NCI-H524 treated with DMSO at 0.1 percent for 48 hours (cell line): ENCODE measurements at places on chromosomes 2 and 18.

DNA sequence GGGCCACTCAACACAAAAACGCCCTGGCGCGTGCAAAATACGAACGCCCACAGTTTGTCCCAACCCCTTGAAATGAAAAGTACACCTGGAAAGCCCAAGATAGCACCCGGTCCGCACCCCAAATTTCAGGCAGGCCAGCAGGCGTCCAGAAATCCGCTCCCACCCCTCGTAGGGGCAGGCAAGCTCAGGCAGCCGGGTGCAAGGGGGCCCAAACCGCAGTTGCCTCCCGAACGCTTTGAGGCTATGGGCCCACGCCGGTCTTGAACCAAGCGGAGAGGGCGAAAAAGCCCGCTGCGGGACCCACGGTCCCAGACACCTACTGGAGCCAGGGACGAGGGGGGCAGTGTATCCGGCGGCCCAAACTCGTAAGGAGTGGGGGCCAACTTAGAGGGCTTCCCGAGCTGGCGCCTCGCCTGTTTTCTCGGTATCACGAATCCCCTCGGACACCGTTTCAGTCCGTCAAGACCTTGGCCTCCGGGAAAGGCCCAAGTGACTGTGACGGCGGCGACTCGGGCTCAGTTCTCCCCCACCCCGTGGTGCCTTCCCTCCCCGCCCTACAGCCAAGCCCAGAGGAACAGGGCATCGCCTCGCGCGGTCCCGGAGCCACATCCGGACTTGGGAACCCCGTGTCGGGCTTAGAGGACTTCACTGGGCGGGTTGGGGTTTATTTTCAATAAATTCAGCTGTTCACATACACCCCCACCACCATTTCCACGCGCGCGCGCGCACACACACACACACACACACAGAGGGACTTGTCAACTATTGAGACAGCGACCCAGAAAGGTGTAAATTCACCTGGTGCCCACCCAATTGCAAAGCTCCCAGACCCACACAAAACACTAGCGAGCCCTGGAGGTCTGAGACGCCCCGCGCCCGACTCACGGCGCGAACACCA is 6.2 kb upstream of the SATB2 start:
- no peak for DNase-seq

DNA sequence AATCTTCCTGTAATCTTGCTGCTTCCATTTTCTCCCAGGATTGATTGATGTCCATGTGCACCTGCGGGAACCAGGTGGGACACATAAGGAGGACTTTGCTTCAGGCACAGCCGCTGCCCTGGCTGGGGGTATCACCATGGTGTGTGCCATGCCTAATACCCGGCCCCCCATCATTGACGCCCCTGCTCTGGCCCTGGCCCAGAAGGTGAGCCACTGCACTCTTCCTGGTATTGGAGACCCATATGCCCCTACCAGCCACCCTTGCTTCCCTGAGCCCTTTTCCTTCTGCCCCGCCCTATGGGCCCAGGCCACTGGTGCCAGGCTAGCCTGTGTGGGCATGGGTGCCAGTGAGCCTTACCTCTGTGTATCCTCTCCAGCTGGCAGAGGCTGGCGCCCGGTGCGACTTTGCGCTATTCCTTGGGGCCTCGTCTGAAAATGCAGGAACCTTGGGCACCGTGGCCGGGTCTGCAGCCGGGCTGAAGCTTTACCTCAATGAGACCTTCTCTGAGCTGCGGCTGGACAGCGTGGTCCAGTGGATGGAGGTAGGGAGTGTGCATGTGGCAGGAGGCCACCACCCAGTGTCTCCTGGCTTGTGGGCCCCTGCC is 20.3 kb downstream of the CAD start:
- DNase-seq: no peak

GRCh38 chr2:240491483-240491882 is 56.0 kb downstream of the GPC1 start:
- no peak for DNase-seq

DNA sequence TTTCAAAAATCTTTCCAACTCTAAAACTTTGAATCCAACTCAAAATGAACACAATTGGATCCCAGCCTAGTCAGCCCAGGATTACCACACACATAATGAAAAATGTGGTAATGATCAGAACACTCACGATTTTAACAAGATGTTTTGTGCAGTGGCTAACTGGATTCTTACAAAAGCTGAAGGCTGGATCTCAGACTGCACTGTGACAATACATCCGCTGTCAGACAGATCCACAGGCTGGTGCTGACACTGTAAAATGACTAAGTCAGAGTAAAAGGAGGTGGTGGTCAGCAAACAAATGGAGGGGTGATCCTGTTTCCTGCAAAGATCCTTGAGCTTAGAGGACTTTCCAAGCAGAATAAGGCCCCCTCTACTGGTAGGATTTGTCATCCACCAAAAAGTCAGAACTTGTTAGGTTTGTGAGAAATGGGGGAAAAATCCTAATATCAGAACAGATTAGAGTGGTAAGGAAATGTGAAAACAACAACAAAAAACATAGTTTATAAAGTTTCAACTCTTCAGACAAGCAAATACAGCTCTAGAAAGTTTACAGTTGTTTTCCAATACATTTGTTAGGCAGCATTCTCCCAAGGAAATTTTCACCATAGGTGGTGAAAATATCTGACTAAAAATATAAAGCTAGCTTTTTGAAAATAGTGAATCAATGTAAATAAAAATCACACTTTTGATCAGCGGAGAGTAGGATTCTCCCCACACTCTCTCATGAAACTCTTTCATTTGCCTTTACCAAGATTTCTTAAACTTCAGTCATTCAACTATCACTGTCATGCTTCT is 211.9 kb downstream of the AGPS start:
- DNase-seq: no peak

DNA sequence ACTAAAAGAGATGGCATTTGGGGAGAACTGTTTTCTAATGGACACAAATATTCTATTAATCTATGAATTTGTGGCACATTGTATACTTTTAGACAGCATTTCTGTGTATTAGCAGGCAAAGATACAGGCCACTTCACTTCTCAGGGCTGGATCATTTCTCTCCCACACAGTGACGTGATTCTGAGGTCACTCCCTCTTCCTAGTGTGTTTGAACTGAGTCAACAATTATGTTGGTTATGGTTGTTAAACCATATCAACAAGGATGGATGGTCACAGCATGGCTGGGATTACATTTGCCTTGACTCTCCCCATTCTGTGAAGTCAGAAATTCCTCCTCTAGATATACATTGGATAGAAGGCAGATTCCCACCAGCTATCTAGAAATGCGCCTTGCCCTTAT is 11.6 kb downstream of the NOSTRIN start:
- no peak for DNase-seq

DNA sequence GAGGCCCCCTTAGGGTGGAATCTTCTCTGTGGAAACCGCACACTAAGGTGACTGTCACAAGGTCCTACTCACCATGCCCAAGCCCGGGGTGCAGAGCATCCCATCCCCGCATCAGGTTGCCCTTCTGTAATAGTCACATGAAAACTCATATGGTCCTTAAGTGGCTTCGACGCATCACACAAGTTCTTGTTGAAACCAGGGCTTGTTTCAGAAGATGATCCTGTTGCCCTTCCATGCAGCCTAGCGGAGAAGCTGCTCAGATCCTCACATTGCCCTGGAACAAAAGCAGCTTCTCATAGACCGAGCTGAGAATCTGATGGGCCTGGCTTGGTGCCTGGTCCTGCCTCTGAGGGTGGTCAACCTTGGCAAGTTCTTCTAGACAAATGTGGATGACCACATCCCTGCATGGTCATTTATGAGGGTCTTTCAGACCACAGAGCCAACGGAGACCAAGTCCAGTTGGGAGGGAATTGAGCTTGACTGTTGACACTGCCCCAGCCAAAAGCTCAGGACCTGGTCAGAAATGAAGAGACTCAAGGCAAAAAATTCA is 54.1 kb downstream of the PDCL3 start:
- no peak for DNase-seq

DNA sequence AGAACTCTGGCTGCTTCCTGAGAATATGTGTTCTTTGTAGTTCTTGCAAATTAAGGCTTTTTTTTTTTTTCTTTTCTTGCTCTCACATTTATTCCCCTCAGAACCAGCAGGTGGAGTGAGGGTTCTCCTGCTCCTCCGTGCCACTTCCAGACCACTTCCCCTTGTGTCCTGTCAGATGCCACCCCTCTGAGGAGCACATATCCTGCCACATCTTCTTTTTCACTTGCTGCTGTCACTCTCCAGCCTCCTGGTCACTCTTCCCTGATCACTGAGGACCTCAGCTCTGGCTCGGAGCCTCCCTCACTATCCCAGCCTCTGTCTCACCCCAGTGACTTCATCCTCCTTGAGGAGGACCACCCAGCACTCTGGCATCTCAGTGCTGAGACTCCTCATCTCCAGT is 100.5 kb downstream of the TACR1 start:
- no peak for DNase-seq
